ENCODE measurements at places on chromosomes 1 and 21. TPM values are rescaled to one million over a fixed set of nuclear protein-coding genes. Genes with fewer than 3 reads are reported as not detected.

GRCh38 chr1:89608984-89609725 is 23.8 kb upstream of the LRRC8C start:
- peak; percentile 55 for DNase-seq

- DNase-seq = no peak
These were observed 122.2 kb upstream of the ADGRL4 start for GRCh38 chr1:79128722-79129121.

GRCh38 chr1:175174309-175175102 is 18.1 kb downstream of the KIAA0040 start:
- no peak for DNase-seq

MATN1 gene
- polyA plus RNA-seq = 0.07 TPM

- no peak for DNase-seq
These were observed 32.1 kb downstream of the JAK1 start for GRCh38 chr1:64934115-64934877.

DNA sequence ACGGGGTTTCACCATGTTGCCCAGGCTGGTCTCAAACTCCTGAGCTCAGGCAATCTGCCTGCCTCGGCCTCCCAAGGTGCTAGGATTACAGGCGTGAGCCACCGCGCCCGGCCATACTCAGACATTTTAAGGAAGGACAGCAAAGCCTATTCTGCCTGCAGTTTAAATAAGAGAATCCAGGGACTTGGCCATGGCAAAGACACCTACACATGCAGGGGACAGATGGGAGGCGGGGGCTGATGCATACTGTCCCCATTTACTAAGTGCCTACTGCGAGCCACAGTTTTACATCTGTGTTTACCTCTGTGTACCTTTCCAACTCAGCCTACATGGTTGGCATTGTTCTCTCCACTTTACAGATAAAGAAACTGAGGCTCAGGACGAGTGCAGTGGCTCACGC is 25.4 kb downstream of the LDLRAD2 start:
- DNase-seq = no peak

- DNase-seq = no peak
These were observed 107.0 kb downstream of the PLXNA2 start for GRCh38 chr1:208137193-208137592.

DNA sequence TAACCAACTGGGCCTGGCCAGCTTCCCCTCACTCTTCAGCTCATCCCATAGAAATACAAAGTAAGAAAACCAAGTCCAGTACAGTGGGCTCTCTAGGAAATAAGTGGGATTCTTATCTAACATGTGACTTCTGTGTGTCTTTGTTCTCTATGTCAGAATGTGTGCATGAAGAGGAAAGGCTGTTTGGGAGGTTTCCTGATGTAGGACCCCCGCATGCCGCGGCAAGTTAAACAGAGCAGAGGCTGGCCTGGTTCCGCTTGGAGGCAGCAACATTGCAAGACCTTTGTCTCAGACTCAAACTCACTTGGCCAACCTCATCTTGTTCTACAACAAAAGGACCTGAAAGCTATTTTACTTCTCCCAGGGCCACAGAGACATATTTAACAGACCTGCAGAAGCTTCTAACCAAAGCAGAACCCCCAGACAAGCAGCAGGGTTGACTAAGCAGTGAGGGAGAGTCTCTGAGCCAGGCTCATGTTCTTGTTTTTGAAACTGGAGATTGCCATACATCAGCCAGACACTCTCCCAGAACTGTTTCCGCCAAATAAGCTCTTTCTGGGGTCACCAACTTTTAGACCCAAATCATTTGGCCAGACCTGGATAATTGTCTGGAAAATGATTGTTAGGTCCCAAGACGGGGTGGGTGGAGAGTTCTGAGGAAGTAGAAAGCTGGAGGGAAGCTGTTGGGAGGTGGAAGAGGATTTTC is 6.2 kb downstream of the MTARC2 start:
- no peak for DNase-seq

DNA sequence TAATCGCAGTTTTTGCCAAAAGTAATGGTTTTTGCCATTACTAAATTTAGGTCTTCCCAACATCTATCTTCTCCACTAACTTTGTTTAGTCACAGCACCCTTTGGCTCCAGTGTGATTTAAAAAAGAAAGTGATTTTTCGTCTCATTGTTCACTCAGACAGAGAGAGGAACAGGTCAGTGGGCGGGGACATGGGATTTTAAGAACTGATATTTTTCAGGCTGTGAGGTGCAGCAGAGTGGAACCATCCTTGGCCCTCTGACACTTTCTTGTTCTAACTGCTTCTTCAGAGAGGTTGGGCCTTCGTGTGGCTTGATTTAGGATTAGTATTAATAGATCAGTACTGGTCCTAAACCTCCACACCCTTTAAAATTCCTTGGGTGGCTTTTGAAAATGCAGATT is 38.8 kb downstream of the CASQ2 start:
- DNase-seq = no peak

SPRR2D gene
- polyA plus RNA-seq = not detected

- DNase-seq = peak; percentile 79
These were observed 197.9 kb upstream of the SGIP1 start for GRCh38 chr1:66335859-66336640.

DNA sequence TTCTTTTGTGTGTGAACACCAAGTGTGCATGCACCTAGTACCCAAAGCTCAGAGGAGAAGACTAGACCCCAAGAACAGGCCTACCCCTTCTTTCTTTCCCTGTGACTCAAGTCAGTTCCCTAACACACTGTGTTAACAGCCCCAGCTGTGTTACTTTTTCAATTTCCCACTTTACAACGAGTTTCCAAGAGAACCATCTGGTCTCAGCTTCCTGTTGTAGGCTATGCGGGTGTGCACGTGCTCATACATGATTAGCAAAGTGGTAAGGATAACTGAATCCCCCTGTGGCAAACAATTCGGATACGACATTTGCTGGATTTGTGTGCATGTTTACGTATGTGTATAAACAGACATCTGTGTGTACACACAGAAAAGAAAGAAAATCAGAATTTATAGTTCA is 17.9 kb downstream of the IFNAR2 start:
- no peak for DNase-seq

- DNase-seq = no peak
These were observed 5.3 kb upstream of the SARS1 start for GRCh38 chr1:109208394-109208793.

CDK11B gene
- polyA plus RNA-seq = 27.0 TPM

- DNase-seq = no peak
These were observed 29.0 kb upstream of the SLC19A2 start for GRCh38 chr1:169514566-169515270.

DNA sequence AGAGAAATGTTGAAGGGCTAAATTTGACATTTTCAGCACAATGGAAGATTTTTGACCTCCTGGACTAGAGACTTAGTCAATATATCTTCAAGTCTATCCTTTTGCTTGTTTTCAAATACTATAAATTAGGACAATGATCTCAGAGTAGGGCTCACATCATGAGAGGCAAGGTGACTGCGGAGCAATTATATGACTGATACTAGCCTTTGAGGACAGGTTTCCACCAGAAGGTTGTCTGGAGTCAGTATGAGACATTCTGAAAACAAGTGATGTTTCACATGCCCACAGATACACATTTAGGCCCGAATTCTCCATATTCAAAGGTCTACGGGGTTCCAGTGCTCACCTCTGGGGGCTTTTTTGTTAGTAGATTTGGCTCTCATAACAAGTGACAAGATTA is 142.3 kb upstream of the SAMSN1 start:
- DNase-seq = no peak

- DNase-seq = no peak
These were observed 218.8 kb downstream of the TOMM20 start for GRCh38 chr1:234909851-234910250.

DNA sequence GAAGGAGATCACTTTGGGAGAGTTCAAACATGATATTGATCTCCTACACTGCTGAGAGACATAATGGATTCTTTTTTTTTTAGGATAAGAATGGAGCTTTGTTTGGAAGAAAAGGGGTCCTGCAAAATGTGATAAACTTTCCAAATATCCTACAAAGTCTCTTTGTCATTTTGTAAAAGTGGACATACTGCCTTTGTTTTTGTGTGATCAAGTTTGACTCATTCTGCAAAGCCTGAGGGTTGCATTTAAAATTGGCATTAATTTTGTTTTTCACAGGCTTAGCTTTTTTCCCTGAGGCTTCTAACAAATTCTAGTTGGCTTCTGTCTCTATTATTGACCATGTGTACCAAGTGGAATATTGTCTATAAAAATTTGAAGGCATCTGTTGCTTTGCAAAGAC is 113.2 kb downstream of the AK5 start:
- no peak for DNase-seq

DNA sequence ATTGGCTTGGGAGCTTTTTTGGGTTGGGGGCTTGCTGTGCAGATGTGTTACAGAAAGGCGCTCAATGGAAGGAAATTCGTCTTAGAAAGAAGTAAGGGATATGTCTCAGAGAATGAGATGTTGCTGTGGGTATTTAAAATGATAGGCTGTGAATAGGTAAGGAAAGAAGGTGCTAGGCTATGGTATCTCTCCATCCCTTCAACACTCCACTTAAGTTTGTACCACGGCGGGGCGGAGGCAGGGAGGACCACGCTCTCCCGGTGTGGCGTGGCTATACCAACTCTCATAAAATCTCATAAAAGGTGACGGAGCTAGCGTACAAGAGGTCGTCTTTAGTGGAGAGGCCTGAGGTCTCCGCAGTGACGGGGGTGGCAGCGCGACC is 305 bp upstream of the RPS6KC1 start:
- no peak for DNase-seq

DNA sequence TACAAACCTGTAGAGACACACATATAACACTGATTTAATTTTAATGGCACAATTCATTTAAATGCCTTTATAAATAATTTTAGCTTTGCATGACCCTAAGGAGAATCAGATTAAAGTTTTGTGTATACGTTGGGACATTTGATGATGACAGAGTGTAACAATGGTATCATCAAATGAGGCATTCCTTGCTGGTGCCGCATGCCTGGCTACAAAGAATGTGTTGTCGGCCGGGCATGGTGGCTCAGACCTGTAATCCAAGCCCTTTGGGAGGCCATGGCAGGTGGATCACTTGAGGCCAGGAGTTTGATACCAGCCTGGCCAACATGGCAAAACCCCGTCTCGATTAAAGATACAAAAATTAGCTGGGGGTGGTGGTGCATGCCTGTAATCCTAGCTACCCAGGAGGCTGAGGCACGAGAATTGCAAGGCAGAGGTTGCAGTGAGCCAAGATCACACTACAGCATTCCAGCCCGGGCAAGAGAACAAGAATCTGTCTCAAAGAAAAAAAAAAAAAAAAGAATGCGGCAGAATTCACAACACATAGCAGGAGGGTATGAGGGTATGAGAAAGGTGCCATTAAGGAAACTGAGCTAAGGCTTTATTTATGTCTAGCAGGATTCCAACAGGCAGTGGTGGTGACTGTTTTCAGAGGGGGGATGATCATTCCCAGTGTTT is 58.9 kb downstream of the PTPN14 start:
- no peak for DNase-seq

GIPC2 gene
- polyA plus RNA-seq = 1.5 TPM

DNA sequence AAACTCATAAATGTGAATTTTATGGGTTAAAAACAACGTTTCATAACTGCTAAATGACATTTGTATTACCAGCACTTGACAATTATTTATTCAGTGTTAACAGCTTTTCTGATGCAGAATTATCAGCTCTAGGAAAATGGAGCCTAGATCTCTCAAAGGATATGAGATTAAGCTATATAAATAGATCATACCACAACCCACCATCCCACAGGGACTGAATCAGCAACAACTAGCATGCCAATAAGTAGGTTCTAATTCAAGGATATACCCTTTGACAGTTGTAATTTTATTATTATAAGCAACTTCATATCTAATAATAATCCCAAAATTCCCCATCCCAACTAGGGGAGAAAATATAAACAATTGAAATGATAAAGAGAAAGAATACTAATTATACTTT is 275.4 kb upstream of the RGS18 start:
- no peak for DNase-seq

DNA sequence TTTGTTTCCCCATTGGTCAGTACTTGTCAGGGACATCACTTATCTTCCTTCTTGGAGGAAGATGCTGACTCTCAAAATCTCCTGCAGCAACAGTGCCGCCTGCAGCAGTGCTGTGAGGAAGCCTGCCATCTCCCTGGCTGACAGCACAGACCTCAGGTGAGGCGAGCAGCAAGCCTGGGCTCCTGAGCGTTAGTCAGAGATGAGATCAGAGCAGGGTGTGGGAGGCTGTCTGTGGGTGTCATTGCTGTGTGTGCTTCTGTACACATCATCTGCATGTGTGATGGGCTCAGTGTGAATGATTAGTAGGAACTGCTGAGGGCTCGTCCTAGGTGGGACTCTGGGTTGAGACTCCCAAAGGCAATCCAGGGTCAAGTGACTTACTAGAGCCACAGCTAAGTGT is 6.1 kb downstream of the STRIP1 start:
- no peak for DNase-seq
